ENCODE measurements at places on chromosomes 7 and 10.

DNA sequence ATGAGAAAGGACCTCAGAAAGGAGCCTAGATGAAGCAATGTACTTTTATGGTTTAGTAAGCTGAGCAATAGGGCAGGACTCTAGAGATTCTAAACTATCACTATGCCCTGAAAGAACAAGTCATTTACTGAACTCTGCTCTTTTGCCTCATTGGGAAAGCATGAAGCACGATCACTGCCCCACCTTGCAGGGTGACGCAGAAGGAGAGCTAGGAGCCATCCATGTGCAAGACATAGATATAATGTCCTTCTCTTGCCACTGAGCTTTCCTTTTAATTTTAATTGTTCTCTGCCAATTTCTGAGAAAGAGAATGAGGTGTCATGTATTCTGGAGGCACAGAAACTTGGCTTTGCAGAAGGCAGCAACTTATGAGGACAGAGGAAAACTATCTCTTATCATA lies 108.3 kb downstream of the SORCS1 start:
- no peak for DNase-seq

DNA sequence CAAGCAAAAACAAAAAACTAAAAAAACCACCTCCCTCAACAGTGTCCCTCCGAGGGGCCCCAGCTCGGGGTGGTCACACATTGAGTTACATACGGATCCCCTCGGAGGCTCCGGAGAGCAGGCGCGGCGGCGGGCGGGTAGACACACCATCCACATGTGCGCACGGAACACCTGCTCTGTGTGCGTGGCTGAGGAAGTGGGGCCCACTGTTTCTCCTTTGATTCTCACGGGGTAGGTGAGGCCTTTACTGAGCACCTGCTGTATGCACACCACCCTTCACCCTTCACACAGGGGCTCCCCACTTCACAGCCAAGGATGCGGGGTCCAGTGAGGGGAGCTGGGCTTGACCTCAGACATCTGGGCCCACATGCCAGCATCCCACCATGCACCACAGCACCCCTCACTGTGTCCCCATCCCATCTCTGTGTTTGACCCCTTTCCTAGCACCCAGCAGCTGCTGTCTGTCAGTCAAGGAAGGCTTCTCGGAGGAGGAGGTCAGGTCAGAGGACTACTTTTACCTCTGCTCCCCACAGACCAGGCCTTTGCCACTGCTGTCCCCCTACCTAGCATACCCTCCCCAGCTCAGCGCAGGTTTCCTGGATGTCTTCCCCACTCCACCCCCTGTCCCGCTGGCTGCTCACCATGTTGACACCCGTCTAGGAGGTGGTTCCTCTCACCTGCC lies 71.1 kb downstream of the MICALL2 start:
- DNase-seq = no peak

DNA sequence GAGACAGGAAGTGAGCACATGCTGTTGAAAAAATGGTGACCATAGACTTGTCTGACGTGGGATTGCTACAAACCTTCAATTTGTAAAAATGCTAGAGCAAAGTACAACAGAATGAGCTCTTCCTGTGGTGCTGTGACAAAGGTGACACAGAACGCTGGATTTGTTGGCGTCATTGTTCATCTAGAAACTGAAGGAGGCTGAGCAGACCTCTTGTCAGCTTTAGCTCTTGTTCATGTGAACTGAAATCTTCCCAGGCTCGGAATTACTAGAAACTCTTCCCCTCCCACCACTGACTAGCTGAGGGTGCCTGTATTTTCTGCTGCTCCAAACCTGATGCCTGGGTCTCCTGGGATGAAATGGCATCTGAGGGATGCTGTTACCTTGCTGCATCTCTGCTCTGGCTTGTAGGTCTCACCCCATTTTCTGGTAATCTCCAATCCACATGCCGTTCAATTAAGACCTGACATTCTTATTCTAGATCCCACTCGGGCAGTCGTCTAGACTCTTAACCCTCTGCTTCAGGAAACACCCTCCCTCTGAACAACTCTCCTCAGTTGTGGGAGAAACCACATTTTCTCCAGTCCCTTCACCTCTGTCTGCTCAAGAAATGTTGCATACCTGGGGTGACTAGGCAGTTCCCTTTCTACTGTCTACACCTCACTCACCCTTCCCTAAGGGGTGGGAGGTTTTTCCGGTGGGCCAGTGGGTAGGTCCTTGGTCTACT lies 349.3 kb downstream of the CXCL12 start:
- DNase-seq = no peak

GRCh38 chr7:135774284-135774683 lies 25.7 kb upstream of the FAM180A start:
- DNase-seq = no peak

- DNase-seq = no peak
These were observed 25.3 kb downstream of the CCDC7 start for GRCh38 chr10:32471232-32471631.

DNA sequence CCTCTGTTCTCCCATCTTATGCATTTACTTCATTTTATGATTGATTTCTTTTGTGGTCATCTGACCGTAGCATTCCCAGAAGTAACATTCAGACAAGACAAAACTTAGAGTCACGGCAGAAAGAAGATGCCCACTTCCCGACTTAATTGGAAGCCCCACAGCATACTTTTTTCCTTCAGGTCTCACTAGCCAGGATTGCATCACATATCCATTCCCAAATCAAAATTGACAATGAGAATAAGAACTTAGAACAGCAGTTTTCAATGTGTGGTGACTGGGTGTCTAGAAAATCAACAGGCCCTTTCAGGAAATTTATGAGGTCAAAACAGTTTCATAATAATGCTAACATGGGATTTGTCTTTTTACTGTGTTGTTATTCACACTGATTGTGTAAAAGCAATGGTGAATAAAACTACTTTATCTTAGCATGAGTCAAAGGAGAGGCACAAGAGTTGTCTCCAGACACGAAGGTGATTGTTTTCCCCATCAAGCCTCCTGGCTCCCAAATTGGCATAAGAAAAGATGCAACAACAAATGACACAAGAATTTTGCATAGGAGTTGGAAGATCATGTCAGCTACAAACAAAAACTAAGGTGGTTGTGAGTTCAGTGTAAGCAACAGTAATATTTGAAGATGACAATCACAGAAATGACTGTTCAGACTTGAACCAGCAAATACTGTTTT lies 493.9 kb downstream of the HTR7 start:
- no peak for DNase-seq

DNA sequence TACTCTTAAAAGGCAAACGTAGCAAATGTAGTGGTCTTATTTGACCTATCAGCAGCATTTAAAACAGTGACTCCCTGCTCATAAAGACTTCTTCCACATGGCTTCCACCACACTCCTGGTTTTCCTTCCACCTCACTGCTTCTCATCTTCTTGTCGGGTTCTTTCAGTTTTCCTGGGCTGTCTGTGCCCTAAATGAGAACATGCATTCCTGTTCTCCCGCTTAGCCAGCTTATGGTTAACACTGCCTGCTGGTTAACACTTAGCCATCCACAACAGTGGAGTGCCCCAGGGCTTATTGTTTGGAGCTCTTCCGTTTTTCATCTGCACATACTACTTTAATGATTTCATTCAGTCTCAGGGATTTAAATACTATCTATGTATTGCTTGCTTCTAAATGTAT lies 34.3 kb upstream of the EXOC6 start:
- DNase-seq = no peak

DNA sequence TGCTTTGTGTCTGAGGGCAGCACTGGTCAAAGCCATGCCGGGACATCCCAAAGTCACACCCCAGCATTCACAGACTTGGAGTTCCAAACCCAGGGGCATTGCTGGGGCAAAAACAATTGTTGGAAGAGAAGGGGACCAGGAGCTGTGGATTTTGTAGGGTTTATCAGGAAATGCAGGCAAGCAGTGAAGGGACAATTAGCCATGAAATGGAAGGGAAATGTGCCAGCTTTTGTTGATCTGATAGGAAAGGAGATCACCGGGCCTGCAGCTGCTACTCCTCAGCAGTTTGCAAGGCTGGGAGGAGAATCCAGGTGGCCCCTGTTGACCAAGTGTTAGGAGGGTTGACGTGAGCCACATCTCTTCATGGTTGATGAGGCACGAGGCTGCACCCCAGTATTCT lies 2.5 kb upstream of the BRI3 start:
- no peak for DNase-seq

DNA sequence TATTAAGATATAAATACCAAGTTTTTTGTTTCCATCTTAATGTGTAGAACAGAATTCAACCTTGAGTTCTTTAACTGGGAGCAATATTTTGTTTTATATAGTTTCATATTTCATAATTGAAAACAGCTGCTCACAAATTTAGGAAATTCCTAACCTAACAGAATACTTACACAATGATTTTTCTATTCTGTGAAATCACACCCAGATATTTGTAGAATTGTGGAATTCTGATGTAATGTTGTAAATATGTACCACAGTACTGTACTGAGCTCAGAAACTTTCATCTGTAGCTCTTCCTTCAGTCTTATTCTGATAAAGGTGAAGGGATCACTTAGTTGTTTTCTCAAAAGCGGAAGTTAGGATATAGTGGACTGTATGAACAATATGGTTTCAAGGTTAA lies 143.4 kb upstream of the GLI3 start:
- no peak for DNase-seq

DNA sequence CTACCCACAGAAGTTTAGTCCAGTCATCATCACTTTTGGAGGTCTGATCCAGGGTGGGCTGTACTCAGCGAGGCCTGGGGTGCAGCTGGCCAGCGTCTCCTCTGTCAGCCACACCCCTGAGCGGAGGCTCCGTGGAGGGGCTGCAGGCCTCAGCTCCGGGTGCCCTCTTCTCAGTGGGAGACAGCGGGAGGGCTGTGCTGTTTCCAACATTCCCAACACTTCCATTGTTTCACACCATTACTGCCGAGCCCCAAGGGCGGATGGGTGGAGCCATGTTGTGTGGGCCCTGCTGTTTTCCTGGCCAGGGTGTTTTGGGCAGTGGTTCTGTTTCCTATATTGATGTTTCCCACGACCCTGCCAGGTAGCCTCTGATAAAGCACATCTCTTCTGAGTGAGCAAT lies 95.0 kb downstream of the MKI67 start:
- no peak for DNase-seq

DNA sequence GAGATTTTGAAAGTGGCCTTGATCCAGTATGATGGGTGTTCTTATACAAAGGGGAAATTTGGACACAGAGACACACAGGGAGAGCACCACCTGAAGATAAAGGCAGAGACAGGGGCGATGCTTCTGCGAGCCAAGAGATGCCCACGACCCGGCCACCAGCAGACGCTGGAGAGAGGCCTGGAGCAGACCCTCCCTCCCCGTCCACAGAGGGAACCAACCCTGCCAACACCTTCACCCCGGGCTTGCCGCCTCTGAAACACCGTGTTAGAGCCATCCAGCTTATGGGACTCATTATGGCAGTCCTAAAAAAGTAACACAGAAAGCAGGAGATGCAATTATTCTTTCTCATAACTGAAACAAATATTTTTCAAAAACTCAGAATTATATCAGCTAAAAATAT lies 303.3 kb upstream of the SHH start:
- DNase-seq = no peak

DNA sequence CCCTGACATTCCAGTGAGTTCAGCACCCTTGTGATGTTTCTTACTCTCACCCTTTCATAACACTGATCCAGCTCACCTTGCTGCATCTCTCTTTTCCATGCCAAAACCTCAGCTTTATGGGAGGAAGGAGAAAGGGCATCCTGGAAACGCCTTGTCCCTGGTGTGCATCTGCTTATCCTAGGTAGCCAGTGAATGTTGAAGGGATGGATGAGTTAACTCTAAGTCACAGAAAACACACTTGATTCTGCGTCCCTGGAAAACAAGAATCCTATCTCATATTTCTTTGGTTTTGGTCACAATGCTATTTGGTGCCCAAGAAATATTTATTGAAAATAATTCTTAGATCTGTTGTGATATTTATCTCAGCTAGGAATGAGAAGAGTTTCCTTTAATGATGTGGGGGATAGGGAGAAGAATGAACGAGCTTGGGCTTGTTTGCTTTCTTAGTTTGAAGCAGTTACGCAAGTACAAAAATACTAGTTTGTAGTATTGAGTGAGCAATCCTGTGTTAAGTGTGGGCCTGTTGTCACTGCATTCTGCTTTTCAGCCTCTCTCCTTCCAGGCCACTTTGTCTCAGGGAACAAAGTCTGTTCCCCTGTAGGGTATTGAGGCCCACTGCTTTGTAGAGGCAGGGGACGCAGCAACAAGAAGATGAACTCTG lies 126.5 kb downstream of the ARID5B start:
- DNase-seq = no peak
